ENCODE measurements at places on chromosomes 3 and 15. TPM values are rescaled to one million over a fixed set of nuclear protein-coding genes. Genes with fewer than 3 reads are reported as not detected.

DNA sequence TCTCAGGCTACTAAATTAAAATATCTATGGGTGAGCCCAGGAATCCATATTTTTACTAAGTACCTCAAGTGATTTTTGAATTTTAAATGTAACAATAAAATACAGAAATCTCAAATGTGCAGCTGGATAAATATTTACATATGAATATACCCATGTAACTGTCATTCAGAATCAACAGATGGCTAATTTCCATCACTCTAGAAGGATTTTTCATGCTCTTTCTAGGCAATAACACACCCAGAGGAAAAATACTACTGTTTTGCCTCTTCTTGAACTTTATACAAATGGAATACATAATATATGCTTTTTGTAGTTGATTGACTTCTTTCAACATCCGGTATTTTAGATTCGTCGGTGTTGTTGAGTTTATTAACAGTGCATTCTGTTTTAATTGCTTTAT is 601.3 kb upstream of the NECTIN3 start:
- DNase-seq: no peak

GRCh38 chr15:79724804-79725203 is 172.0 kb downstream of the MTHFS start:
- DNase-seq: no peak

- no peak for DNase-seq
Observed at GRCh38 chr3:175346573-175347356, 487.6 kb downstream of the NAALADL2 start.

- DNase-seq: no peak
Observed at GRCh38 chr15:64193971-64194370, 31.1 kb upstream of the PPIB start.

GRCh38 chr3:44061961-44062360 is 179.7 kb upstream of the TOPAZ1 start:
- no peak for DNase-seq

DNA sequence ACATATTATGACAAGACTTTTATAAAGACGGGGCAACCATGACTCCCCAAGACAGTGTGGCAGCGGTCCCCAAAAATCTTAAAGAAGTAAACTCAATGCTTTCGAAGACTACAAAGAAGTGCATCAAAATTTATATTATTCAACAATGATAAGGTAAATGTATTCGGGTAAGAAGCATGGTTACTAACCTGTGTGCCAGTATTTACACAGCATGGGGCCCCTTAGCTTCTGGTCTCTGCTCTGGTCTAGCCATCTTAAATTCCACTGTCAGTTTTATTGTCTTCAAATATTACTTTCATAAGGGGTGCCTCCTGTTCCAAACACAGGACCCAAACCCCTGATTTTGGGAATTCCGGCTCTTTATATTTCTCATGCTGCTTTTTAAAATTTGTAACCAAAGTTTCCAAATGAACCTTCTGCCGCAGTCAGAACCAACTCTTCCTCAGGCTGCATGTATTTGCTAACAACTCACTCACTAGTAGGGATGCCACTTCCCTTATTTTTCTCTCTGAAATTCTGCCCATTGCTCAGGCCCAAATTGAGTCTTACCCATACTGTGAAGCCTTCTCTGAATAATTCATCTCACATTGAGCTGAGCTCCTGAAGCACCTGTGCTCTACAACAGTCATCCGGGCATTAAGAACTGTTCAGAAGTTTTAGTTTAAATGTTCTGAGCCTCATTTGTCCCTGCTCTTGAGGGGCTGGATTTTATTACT is 1.2 kb downstream of the TTC23 start:
- DNase-seq: no peak

DNA sequence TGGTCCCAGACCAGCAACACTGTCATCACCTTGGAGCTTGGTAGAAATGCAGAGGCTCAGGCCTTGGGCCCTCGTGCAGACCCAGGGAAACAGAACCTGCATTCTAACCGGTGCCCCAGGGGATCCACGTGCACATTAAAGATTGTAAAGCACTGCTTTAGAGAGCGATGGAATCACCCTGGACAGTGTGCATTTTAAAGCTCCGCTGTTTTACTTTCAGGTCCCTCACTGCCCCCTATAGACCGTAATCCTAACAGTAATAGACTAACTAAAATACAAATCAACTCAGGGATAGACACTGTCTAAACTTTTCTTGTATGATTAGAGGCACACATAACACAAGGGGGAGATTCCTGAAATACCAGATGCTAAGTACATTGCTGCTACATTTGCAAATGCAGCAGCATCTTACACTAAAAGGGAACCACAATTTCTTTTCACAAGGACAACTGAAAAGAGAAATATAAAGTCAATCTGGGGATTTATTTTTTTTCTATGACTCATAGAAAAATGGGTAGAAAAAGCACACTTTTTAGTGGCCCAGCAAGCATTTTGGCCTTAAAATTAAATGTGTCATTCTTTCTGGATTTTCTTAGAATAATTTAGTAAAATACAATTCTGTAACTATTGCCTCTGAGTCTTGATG is 10.5 kb upstream of the SH3GL3 start:
- no peak for DNase-seq

DNA sequence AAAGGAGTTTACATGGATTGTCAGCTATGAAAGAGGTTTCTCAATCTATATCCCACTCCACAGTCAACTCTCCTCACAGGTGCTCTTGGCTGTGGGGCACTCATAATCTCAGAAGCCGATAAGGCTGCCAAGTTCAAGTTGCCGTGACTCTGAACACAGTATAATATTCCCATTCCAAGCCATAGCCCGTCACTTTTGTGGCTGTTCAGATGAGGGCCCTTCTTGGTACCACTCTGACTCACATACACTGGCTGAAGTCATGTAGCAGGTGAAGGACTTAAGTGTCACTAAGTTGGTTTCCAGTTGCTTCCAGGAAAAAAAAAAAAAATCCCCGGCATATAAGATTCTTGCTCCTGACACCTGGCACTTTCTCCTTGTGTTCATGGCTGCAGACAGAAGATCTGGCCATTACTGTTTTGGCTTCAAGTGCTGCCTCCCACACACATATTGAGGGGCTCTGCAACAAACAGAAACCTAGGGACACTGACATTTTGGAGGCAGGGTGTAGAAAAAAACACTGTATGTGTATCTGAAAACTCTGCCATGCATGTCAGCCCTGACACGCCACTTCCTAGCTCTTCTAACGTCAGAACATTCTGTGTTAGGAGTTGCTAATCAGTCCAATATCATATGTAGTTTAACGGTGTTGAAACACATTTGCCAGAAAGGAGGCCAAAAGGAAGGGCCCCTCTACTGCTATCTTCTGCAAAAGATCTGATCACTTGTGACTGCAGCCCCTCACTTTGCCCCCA is 170.2 kb upstream of the ICE2 start:
- no peak for DNase-seq

GRCh38 chr3:45333549-45333948 is 54.8 kb upstream of the LARS2 start:
- DNase-seq: no peak

DNA sequence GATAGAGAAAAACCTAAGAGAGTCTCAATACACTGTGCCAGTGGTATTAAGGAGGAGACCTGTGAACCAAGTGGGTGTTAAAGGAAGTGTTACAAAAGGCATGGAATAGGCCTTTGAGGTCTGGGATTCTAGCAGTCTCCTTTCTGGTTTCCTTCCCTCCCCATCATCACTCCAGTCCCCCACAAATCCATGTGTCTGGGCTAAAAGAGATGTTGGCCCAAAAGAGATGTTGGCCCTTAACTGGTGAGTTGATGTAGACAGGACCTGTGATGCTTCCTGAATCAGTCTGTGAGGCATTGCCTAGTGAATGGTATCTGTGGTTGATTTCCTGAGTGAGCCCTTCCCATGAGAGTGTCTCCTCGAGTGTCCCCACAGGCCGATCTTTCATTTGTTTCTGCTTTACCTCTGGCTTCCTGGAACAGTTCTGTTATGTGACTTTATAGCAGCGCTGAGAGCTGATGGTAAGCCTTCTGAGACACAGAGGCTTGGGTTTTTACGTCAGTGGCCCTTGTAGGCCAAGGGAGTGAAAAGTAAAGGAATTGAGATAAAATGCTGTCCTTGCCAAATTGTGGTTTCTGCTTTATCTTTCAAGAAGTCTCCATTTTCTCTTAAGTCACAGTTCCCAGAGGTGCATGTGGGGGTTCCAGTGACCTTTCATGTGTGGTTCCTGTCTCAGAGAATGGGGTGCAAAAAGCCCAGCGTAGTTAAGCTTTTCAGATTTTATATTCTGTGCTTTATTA is 87.8 kb downstream of the KLHL25 start:
- no peak for DNase-seq

GRCh38 chr3:103388214-103388613 is 953.4 kb downstream of the ZPLD1 start:
- no peak for DNase-seq

DNA sequence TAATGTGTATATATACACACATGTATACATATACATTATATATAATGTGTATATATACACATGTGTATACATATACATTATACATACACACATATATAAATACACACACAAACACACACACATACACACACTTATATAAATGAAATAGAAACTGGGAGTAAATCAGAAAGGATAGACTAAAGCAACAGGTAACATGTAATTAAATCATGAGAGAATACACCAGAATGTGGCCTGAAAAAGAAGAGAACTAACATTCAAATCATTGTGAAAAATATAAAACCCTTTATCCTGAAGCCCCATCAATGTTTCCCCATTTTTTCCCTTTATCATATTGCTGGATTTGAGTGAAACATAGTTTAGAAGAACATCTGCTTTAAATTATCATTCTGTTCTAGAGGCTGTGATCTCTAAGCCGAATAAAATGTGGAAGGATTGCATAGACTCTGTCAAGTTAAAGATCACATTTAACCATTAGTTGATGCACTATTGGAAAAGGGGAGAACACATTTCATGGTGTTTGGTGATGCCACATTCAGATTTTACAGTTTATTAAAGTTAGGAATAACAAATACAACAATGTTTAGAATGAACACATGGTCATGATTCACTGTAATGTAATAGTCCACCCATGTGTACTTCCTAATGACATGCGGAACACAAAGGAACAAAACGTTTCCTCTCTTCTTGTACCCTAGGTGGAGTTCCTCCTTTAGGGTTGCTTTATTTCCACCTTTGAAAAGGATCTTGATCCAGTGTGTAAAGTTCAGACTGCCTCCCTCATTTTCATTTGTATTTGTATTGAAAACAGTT is 12.5 kb upstream of the THRB start:
- DNase-seq: no peak

- no peak for DNase-seq
Observed at GRCh38 chr15:54502416-54503075, 524.3 kb downstream of the UNC13C start.

DNA sequence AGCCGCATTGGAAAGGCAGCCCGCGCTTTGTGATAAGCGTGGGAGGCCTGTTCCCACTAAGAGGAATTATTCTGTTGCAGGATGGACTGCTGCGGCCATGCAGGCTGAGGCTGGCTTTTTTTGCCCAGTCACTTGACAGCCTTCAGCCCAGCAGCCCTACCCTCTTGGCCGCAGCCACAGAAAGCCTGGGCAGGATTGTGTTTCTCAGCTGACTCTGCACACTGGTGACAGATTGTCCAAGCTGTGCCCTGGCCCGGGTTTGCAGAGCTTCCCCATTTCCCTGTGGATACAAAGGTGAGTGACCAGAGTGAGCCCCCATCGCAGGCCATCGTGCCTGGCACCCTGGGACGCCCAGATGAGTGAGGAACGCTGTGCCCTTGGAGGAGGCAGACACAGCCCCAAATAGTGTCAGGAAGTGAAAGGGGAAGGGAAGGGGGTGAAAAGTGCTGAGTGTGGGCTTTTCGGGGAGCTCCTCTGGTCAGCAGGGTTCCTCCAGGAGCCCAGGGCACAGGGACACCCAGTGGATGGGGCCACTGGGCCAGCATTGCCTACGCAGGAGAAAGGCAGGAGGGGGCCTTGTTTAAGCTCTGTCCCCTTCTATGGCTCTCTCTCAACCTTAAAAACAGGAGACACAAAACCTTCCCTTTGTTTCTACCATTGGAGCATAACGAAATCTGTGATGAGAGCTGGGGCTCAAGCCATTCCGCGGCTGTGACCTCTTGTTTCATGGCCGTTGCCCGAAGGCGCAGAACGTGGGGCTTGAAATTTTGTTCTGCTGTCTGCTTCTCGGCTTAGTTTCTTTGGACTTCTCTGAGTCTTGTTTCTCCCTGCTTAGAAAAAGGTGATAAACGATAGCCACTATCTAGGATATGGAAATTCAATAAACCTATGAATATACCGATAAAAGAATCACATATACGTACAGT is 91.5 kb upstream of the MEF2A start:
- DNase-seq: no peak

- DNase-seq: no peak
Observed at GRCh38 chr3:114005481-114005880, 50.8 kb downstream of the CCDC191 start.

- DNase-seq: peak; percentile 81
Observed at GRCh38 chr15:66841953-66842681, 140.1 kb downstream of the SMAD6 start.

- no peak for DNase-seq
Observed at GRCh38 chr15:72068856-72069255, 49.1 kb downstream of the MYO9A start.

- no peak for DNase-seq
Observed at GRCh38 chr15:71549697-71550096, 260.7 kb upstream of the NR2E3 start.

GRCh38 chr15:39397883-39398282 is 183.0 kb upstream of the THBS1 start:
- DNase-seq: no peak

DNA sequence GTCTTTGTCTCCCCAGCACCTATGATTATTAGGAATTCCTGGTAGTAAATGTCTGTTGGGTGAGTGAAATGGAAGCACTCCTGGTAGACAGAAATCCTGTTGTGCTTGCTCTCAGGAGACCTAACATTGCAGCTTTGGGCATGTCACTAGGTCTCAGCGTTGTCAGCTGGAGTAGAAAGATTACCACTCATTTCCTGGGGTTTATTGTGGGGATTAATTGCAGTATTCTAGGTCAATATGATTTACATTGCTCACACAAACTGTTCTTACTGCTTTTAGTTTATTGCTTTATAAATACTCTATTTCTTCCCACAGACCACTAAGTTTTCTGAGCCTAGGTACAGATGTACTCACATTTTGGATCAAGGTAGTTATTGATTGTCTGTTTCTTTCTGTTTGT is 5.1 kb downstream of the TSEN2 start:
- DNase-seq: no peak

DNA sequence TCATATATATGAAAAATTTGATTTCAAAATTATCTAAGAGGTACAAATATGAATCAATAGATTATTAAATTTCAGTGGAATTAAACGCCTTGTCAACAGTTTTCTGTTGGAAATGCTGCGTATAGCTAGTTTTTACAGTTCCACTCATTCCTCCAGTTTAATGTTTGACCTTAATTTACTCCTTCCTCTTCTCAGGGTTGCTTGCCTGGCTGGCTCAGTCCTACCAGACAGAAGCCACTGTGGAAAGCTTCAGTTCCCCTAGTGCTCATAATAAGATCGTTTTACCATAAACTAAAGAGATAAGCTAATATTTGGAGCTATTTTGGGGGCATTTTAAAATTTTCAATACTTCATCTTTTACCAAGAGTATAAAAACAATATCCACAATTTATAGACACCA is 22.8 kb downstream of the EMC7 start:
- no peak for DNase-seq

NR1I2 gene
- 55.0 TPM for total RNA-seq

VWA5B2 gene
- total RNA-seq: 0.21 TPM

KBTBD13 gene
- total RNA-seq: not detected

CNTN3 gene
- 4.3 TPM for total RNA-seq

ZKSCAN7 gene
- total RNA-seq: 1.2 TPM

SRGAP3 gene
- total RNA-seq: 5.2 TPM

CHL1 gene
- total RNA-seq: 0.67 TPM

SLC22A13 gene
- total RNA-seq: not detected

CEP70 gene
- total RNA-seq: 14.1 TPM

SNX33 gene
- 17.2 TPM for total RNA-seq

SCN11A gene
- total RNA-seq: 0.12 TPM

ALPK3 gene
- 1.3 TPM for total RNA-seq

CLDN18 gene
- total RNA-seq: not detected

CACNA1D gene
- total RNA-seq: 12.4 TPM
